ENCODE measurements at places on chromosomes 3 and 15.

- DNase-seq: no peak
Observed at GRCh38 chr3:183777016-183777618, 48.3 kb downstream of the MAP6D1 start.

DNA sequence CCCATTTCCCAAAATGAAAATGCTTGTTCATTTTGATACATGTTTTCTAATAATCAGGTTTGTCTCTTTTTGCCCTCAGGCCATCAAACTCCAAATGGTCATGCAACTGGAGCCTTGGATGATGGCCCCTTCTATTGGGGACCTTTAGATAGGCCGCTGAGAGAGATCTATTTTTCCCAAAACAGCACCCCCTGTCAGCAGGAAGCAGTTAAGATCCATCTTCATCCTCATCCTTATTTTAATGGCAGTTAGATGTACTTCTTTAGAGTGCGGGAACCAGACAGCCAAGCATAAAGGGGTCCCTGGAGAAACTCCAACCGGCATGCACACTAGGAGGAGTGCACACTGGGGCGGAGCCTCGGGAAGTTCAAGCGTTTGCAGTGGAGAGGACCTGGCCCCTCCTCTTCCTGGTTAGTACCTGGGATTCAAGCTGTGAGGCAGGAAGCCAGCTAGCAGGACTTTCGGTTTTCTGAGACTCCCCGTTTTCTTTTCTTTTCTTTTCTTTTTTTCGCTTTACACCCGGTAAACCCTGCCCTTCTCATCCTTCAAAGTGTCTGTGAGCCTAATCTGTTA is 31.9 kb upstream of the STRIT1 start:
- DNase-seq: no peak

GRCh38 chr3:115903843-115904242 is 280.5 kb downstream of the GAP43 start:
- DNase-seq: no peak

- DNase-seq: no peak
Observed at GRCh38 chr3:150844484-150844883, 60.8 kb downstream of the MINDY4B start.

GRCh38 chr3:195869413-195870001 is 38.8 kb downstream of the TNK2 start:
- DNase-seq: no peak

DNA sequence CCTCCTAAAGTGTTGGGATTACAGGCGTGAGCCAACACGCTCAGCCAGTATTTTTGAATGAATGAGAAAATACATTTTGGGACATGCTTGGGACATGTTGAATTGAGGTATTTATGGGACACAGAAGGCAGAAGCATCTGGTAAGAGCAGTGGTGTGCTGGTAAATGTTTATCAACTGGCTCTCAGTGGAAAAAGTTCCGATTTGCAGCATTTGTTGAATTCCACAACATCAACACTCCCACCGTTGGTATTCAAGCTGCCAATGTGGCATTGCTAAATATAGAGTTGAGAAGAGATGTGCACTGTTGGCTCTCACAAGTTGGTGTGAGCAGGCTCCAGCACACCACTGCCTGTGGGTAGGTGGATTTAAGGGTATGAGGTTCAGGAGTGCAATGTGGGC is 35.8 kb upstream of the LRRFIP2 start:
- no peak for DNase-seq

DNA sequence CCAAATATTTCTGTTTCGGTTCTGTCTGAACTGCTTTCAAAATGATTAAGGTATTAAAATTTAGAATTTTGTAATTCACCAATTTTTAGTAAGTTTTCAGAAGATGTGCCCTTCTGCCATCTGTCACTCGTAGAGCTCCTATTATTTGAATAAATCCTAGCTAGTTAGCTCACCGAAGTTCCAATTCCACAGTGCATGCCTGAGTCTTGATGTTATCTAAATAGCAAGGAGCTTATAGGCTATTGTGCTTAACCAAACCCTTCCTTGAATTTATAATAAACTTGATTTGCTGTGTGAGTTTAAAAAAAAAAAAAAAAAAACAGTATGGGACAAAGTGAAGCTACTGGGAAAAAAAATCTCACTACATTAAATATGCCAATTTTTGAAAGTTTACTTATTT is 18.7 kb downstream of the ATP13A3 start:
- no peak for DNase-seq

DNA sequence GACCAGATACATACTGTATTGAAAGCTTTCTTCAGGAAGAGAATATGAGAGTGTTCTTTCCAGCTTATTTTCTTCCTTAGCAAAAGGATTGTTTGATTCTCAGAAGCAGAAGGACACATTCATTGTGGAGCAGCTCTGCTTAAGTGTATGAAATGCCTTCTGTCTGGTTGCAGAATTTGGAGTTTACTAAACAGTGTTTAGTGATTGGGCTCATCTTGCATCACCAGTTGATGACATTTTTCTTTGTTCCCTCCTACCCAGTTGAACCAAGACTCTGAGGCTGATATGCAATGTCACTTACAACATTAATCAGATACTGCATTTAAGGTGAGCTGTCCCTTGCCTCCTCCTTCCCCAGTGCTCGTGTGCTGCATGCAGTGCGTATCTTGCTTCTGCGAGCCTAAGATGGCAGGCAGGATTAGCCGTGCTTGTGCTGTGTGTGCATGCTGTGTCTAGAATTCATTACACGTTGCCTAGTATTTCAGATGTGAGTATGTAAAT is 18.4 kb downstream of the ZBTB38 start:
- peak; percentile 91 for DNase-seq

DNA sequence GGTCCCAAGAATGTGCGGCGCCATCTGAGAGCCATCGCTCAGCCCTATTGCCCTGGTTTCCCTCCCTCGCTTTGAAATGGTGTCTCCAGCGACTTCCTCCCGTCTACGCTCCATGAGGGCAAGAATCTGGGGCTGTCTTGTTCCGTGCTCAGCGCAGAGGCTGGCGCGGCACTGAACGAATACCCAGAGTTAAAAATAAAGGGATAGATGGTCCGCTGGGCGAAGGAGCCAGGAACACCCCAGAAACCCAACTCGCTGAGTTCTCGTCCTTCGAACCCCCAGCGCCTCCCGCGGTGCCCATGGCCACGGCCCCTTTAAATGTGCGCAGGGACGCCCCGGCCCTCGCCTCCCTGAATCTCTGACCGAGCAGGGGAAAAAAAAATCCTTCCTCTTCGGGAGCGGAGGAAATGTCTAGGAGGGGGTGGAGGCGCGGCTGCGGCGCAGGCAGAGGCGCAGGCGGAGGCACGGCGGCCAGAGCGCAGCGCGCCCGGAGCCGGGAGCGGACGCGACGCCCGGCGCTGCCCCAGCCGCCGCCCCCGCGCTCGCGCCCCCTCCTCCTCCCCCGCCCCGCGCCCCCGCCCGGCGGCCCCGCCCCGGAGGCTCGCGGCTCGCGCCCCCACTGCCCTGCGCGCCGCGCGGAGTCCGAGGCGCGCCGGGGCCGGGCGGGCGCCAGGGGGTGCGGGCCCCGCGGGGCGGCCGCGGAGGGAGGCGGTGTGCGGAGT is 8.5 kb upstream of the FGD5 start:
- DNase-seq: peak; percentile 84

GRCh38 chr15:58515807-58516206 is 84.0 kb downstream of the LIPC start:
- DNase-seq: no peak

DNA sequence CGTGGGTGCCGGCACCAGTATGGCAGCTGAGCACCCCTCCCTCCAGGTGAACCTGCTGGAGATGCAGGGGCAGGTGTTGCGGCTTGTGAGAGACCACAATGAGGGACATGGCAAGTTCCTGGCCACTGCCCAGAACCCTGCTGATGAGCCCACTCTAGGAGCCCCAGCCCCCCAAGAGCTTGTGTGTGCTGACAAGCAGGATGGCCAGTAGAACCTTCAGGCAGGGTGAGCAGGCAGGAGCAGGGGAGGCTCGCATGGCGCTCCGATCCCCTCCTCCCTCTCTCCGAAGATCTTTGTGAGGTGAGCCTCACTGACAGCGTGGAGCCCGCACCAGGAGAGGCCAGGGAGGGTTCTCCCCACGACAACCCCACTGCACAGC is 29.8 kb downstream of the NGRN start:
- no peak for DNase-seq

DNA sequence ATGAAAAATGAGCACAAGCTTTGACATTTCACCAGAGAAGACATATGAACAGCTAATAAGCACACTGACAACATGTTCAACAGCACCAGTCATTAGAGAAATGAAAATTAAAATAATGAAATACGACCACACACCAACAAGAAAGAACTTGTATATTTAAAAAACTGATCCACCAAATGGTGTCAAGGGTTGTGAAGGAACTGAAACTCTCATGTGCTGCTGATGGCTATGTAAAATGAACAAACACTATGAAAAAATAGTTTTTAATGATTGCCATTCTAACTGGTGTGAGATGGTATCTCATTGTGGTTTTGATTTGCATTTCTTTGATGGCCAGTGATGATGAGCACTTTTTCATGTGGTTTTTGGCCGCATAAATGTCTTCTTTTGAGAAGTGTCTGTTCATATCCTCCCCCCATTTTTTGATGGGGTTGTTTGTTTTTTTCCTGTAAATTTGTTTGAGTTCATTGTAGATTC is 193.8 kb downstream of the SCAPER start:
- no peak for DNase-seq

- DNase-seq: peak; percentile 97
Observed at GRCh38 chr15:99408236-99409096, 157.2 kb downstream of the LRRC28 start.

GRCh38 chr3:188026191-188026968 is 127.6 kb upstream of the LPP start:
- DNase-seq: no peak

DNA sequence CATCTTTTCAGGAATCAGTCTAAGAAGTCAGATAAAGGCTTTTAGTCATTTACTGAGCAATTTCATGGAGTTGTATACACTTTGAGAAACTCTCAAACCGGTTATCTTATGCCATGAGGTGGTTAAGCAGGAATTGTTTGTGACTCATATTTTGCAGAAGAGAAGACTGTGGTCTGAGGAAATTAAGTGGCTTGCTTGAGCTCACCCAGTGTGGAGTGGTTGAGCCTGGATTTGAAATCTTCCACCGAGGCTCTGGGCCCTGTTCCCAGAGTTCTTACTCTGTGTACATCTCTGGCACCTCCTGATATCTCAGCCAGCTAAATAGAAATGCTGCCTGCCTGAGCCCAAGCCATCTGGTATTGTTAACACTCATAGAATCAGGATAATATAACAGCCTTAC is 37.8 kb upstream of the BCL6 start:
- no peak for DNase-seq

DNA sequence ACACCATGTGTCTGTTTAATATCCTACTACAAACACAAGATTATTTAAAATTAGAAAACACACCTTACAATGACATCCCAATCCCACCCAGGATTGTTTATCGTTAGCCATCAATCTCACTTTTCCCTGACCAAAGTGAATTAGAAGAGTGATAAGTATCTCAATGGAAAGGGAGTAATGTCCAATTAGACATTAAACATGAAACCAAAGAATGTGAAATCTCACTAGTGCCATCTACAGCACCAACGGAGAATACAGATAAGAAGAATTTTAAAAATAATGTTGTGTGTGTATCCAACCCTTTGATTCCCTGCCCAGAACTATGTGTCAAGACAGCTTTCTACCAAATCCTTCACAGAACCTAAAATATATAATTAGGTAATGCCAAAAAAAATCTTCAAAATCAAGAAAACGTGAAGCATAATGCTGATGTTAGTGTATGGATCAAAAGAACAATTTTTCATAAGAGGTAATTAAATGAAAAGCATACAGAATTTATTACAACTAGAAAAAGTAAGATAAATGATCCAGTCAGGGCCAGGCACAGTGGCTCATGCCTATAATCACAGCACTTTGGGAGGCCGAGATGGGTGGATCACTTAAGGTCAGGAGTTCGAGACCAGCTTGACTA is 64.2 kb downstream of the SCAPER start:
- no peak for DNase-seq

GRCh38 chr15:87744815-87745214 is 511.7 kb downstream of the NTRK3 start:
- no peak for DNase-seq

GRCh38 chr3:146650691-146651442 is 45.7 kb upstream of the PLSCR5 start:
- peak; percentile 32 for DNase-seq

- DNase-seq: no peak
Observed at GRCh38 chr15:83943849-83944404, 290.0 kb downstream of the ADAMTSL3 start.

- DNase-seq: no peak
Observed at GRCh38 chr3:179000144-179000543, 71.5 kb downstream of the ZMAT3 start.

- no peak for DNase-seq
Observed at GRCh38 chr3:32307591-32307990, 69.1 kb downstream of the CMTM8 start.

DNA sequence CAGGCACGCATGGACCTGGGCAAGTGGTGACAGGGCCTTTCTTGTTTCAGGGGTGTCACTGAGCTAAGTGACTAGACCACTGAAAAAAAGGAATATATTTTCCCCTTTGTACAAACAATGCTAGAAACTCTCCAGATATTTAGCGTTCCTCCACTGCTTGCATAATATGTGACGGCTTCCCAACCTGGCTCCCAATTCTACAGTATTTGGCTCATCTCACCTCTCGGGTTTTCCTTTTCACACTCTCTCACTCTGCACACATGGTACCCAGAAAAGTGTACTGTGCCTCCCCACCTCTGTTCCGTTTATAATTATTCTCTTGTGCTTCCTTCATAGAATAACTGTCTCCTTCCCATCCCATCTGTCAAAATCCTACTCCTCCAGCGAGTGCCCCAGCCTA is 140.5 kb upstream of the KLHL25 start:
- DNase-seq: no peak
